ENCODE measurements at places on chromosomes 2 and 18.

GRCh38 chr18:42765302-42765701, 350.2 kb downstream of the RIT2 start:
- DNase-seq = peak; percentile 59

- no peak for DNase-seq
Observed at GRCh38 chr2:18647731-18648130, 58.4 kb upstream of the NT5C1B start.

DNA sequence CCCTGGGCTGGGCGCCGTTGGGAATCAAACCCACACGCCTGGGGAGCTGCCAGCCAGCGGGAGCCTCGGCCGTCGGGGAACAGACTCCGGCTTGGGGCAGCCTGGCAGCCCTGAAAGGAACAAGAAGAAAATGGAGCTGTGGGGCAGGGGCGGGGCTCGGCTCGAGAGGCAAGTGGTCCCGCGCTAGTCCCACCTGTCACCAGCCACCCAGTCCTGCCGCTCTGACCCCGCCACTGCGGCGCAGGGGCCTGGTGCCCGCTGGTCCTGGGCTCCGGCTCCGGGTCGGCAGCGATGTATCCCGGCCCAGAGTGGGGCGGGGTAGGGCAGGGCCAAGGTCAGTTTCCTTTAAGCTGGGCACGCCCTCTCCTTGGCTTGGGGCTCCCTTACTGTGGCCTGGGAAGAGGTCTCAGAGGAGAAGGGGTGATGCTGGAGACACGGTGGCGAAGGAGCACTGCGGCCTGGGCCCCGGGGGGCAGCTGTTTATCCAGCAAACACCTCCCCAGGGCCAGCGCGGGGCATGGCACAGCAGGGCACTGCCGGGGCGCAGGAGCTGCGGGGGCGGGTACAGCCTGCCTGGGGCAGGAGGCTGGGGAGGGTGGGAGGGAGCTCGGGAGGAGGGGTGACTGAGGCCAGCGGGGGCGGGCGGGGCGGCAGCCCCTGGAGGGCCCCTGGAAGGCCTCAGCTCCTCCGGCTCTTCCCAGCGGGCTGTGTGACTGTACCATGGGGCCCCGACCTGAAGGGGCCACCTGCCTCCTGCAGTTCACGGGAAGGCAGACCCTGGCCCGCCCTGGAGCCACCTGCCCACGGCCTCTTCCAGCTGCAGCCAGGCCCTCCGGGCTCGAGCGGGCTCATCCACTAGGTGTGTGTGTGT, 15.6 kb downstream of the ODC1 start:
- peak; percentile 29 for DNase-seq

- DNase-seq = peak; percentile 86
Observed at GRCh38 chr2:141109633-141110032, 1021.2 kb downstream of the LRP1B start.

DNA sequence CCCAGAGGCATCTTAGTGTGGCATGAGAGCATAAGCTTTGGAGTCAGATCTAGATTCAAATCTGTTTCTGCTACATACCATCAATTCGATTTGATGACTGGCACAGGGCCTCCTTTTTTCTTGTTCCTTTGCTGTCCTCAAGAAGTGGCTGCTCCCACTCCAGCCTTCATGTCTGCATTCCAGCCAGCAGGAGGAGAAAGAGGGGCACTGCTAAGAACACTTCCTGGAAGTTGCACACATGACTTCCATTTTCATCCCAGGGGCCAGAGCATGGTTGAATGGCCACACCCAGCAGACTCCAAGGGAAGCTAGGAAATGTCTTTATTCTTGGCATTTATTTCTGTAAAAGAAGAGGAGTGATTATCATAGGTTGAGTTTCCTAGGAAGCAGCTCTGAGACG, 50.4 kb downstream of the EML6 start:
- DNase-seq = no peak

GRCh38 chr2:167264380-167264779, 376.1 kb downstream of the XIRP2 start:
- peak; percentile 12 for DNase-seq

GRCh38 chr2:53826030-53826410, 33.7 kb downstream of the GPR75 start:
- no peak for DNase-seq

- no peak for DNase-seq
Observed at GRCh38 chr2:231565887-231566594, 26.6 kb upstream of the TEX44 start.

DNA sequence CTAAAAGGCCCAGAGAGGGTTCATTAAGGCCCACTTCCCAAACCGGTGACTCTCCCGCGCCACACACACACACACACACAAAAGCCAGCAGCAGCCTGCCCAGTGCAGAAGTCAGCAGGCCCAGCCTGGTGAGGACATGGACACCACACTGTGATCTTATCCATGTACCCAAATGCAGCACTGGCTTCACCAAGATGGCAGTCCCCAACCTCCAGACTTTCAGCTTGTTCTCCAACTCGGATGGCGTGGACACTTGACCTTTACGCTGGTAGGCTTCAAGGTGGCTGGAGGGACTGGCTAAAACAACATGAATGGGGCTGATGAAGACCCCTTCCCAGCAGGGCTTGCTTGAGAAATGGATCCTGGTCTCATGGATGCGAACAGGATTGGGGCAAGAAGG, 50.4 kb downstream of the TNS1 start:
- DNase-seq = no peak

DNA sequence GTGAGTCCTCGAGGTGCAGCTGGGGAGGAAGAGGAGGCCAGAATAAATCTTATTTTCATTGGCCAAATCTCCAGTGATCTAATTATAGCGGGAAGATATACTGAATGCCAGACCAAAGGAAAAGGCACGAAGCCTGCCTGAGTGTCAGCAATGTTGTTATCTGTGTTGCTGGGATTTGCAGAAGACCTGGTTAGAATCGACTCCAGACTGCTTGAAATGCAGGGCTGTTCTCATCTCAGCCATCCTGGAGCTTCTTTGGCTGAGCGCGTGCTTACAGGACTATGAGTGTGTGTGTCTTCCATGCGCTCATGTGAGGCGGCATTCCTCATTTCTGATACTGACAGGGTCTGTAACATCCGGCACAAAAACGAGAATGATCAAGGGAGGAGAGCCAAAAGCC, 81.2 kb downstream of the TSN start:
- no peak for DNase-seq

- DNase-seq = no peak
Observed at GRCh38 chr18:77165503-77166188, 33.1 kb upstream of the MBP start.

GRCh38 chr2:145623136-145623535, 1103.2 kb upstream of the ZEB2 start:
- no peak for DNase-seq

- DNase-seq = peak; percentile 90
Observed at GRCh38 chr2:181953881-181954537, 31.6 kb upstream of the PPP1R1C start.

- DNase-seq = peak; percentile 18
Observed at GRCh38 chr2:27804146-27804545, 32.6 kb downstream of the MRPL33 start.

GRCh38 chr18:1273469-1273868, 368.8 kb downstream of the ADCYAP1 start:
- no peak for DNase-seq

DNA sequence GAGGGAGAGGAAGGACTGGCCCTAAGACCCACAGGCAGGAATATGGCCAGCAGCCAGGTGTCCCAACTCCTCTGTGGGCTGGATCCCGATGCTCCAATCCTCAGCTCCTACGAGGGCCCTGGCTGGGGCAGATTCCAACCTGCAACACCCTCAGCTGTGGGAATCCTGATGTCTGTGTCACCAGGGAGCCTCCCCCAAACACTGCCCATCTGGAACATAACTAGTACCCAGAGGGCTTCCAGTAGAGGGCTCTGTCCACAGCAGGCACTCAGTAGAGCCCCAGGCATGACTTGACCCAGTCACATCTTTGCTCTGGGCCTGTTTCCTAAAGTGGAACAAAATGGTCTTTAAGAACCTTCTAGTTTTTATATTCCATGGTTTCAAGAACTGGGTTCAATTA, 20.6 kb upstream of the LOXHD1 start:
- DNase-seq = peak; percentile 13

- DNase-seq = no peak
Observed at GRCh38 chr2:58539973-58540372, 298.8 kb upstream of the FANCL start.

- peak; percentile 13 for DNase-seq
Observed at GRCh38 chr2:48651158-48651790, 33.6 kb downstream of the GTF2A1L start.

GRCh38 chr18:12701161-12701560, 1.4 kb downstream of the CEP76 start:
- DNase-seq = no peak

DNA sequence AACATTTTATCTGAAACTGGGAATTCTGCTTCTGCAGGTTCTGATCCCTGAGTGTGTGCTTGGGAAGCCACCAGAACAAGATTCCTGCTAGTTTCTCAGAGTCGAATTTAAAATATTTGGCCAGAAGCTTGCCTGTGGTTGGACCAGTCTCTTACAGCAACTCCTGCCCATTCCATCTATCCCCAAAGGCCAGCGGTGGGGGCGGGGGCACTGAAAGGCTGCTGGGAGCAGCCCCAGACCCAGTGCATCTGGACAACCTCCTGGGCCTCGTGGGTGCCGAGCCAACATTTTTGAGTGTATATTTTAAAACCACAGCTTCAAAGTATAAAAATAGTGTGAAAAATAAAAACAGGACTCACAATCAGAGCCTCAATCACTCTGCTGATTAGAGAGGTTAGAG, 38.6 kb upstream of the ZFP36L2 start:
- DNase-seq = no peak

DNA sequence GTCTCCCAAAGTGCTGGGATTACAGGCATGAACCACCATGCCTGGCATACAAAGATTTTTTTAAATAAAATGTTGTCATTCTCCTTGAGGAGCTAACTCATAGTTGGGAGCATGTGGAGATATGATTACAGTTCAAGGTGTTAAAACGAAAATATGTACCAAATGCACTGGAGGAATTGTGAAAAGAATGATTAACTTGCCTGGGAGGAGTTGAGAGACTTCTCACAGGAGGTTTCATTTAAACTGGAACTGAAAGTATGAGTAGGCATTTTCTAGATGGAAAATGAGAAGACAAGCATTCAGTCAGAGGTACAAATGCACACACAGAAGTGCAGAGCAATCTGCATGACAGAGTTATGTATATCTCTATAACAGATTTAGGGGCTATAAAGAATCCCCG, 126.6 kb upstream of the PDE1A start:
- peak; percentile 60 for DNase-seq

DNA sequence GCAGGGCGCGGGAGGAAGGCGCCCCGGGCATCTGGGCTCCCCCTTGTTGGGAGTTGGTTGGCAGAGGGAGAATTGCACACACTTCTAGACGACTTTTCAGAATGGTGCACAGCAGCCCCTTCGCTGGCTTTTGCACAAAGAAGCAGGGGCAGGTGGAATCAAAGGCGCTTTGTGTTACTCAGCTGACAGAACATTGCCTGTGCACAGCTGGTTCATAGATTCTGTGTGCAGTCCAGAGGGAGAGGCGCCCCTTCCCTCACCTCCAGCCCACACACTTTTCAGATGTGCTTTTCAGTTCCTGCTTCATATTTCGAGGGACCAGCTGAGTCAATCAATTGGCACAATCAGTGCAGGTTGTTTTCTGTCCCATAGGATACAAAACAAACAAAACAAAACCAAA, 348.4 kb upstream of the RAB12 start:
- no peak for DNase-seq

DNA sequence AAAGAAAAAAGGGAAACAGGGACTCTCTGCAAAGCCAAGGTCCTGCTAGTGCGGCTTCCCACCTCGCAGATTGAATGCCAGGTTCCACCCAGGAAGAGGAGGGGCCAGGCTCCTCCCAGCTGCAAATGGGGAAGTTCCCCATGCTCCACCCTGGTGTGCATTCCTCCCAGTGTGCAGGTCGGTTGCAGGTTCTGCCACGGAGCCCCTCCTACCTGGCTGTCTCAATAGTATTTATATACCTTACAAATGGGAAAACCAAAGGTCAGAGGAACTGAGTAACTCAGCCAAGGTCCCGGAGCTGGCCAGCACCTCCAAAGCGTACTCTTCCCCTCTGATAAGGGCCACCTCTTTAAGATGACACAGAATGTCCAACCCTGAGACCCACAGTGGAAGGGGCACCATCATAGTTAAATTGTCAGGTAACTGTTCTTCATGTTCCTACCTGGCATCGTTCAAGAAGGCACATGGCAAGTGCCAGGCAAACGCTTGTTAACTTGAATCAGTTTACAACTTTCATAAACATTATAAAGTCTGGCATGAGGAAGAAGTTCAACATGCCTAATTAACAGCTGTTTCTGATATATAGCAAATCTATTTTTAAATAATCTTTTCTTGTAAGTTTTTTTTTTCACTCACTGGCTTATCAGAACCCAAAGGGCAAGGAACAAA, 35.5 kb downstream of the POU3F3 start:
- peak; percentile 76 for DNase-seq

- peak; percentile 77 for DNase-seq
Observed at GRCh38 chr18:65768120-65768778, 17.4 kb downstream of the CDH7 start.

- peak; percentile 78 for DNase-seq
Observed at GRCh38 chr2:226137201-226137811, 662.3 kb downstream of the IRS1 start.
